ENCODE measurements at places on chromosomes 3 and 15.

DNA sequence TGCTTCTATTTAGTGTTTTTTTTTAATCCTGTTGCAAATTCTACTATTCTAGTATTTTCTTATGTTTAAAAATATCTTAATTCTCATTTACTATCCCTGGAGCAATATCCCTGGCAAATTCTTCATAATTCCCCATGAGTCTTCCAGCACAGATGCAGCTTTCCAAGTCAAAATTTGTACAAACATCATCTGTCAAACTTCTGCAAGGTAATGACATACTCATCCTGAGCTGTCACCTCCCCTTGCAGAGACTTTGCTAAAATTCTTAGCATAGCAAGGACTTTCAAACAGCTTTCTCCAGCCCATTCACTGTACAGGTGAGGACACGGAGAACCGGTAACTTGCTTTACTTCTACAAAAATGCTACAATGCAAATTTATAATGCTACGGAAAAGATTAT is 28.6 kb upstream of the VGLL4 start:
- DNase-seq: no peak

GRCh38 chr3:48830715-48831114 is 17.0 kb downstream of the PRKAR2A start:
- DNase-seq: no peak

GRCh38 chr3:119600732-119601131 is 3.0 kb downstream of the PLA1A start:
- no peak for DNase-seq

- no peak for DNase-seq
Measured at GRCh38 chr3:194526164-194526563, 39.4 kb upstream of the ATP13A3 start.

DNA sequence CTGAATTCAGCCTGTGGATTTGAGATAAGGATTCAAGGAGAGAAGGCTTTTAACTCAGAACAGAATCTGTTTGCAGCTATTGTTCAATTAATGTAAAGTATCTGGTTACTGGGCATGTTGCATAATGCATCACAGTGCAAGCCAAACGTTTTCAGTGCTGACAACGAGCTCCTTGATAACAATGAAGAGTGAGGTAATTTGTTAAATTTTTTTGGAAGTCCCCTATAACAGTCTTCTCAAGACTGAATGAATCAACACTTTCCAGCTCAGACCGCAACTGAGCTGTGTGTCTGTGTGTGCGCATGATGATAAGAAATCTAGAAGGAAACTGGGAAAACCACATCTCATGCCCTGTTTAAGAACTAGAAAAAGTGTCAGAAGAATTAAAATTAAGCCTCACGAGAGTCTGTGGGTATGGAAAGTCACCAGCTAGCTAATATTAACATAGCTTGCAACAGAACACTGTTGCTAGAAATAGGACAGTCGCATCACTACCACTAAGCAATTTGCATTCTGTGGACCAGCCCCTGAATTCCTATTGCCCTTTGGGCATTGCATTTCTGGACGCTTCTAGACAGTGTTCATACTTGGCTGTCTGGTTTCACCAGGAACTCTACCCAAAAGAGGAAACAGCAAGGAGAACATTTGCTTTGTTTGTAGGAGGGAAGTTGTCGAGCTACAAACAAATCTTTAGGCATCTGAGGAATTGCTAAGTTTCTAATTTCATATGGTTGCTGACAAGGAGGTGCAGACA is 43.7 kb upstream of the ATP2C1 start:
- DNase-seq: no peak

- DNase-seq: no peak
Measured at GRCh38 chr3:58829321-58830000, 162.9 kb upstream of the FAM3D start.

Data from stimulated activated CD8-positive, alpha-beta memory T cell treated with anti-CD3 and anti-CD28 coated beads, Interleukin-4, amount 100 ng/mL, for 1 hour (primary cell).